T-helper 17 cell (primary cell): ENCODE measurements at places on chromosomes 3 and 15.

- DNase-seq, result no peak
Observed at GRCh38 chr3:3105815-3106214, 4.4 kb downstream of the IL5RA start.

DNA sequence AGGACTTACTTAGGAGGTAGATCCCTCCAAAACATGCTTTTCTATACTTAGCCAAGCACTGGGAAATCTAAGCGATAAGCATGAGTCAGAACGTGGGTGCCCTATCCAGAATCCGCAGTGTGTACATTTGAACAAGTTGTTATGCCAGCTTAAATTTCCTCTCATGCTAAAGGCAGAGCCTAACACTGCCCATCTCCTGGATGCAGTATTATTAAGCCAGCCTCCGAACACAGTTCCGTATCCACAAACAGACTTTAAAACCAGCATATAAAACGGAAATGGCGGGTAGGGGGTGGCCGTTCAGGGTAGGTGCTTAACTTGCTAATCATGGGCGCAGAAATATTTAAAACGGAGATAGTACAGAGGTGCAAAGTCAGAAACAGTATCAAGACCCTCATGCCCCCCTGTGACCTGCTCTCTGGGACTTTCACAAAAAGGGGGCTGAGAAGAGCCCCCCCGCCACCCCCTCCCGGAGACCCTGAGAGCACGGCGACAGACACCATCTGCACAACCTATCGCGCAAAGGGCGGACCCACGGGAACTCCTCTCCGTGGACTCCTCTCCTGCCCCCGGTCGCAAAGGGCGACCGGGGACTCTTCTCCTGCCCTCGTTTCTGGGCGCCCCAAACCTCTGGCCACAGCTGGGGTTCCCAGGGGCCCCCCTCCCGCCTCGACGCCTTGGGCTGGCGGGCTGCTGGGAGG, 889 bp upstream of the LRRIQ4 start:
- DNase-seq, result no peak

GRCh38 chr15:45468294-45468693, 54.3 kb downstream of the SLC30A4 start:
- DNase-seq, result no peak

- DNase-seq, result no peak
Observed at GRCh38 chr3:107657971-107658370, 135.2 kb downstream of the BBX start.

DNA sequence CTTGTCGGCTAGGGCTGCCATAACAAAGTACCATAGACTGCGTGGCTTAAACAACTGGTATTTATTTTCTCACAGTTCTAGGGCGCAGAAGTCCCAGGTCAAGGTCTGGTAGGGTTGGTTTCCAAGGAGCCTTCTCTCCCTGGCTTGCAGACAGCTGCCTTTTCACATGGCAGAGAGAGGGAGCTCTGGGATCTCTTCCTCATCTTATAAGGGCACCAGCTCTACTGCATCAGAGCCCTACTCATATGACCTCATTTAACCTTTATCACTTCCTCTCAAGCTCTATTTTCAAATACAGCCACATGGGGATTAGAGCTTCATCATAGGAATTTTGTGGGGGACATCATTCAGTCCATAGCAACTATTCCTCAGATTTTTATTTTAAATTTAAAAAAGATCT, 17.6 kb upstream of the PAQR9 start:
- DNase-seq, result no peak

DNA sequence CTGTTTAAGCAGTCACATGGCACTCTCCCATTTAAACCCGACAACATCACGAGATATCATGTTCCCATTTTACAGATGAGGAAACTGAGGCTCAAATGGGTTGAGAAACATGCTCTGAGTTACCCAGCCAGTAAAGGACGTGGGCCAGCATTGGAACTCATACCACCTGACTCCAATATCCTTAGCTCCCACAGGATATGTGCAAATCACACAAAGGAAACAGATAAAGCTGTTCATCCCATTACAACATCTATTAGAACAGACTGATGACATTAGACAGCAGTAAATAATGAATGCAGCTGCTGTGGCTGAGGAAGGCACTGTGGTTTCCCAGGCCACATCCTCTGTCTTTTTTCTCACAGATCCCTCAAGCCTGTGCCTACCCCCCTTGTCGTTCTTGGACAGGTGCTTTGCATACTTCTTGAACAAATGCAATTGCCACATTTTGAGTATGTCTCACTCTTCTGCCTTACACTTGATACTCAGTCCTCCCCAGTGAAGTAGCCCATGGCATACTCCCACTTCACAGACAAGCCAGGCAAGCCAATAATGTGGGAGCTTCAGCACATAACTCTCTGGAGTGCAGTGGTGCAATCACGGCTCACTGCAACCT, 17.7 kb downstream of the FRMD4B start:
- DNase-seq, result no peak

DNA sequence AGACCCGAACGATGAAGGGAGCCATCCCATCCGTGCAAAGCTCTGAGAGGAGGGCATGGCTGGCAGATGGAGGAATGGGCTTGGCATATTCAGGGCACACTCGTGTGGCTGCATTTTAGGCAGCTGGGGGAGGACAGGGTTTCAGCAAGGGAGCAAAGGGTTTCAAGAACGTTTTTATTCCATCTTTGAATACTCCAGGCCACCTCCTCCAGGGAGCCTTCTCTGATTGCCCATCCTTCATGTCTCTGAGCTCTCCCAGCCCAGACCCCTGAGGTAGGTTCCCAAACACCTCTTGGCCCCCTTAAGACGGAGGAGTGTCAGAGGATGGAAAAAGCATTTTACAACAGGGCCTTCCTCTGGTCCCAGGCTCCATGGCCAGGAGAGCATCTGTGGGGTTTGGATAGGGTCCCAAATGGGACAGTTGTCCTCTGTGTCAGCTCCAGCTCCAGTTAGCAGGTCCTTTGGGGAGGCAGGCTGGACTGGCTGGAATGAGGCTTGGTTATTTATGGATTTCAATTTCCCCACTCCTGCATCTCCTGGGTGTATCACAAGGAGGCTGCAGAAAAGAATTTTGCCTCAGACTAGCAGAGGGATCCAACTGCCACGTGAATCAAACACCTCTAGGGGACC, 17.7 kb upstream of the SLC6A1 start:
- no peak for DNase-seq

DNA sequence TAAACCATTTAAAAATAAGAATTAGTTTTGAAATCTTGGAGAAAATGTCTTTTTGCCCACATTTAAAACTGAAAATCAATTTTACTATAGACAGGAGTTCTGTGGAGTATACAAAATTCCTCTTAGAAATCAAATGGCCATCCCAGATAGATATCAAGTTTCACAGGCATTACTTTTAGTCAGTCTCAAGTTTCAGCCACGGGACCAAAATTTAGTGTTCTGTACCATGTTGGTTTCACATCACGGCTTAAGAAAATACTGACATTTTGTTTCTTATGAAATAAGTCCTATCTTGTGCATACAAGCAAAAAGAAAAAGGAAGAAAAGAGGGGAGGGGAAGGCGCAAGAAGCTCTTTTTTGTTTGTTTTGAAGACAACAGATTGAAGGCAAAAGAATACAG, 45.7 kb downstream of the EIF2AK4 start:
- DNase-seq, result no peak

GRCh38 chr3:197365586-197365985, 67.2 kb upstream of the DLG1 start:
- no peak for DNase-seq

GRCh38 chr3:64650096-64650622, 37.6 kb downstream of the ADAMTS9 start:
- no peak for DNase-seq

DNA sequence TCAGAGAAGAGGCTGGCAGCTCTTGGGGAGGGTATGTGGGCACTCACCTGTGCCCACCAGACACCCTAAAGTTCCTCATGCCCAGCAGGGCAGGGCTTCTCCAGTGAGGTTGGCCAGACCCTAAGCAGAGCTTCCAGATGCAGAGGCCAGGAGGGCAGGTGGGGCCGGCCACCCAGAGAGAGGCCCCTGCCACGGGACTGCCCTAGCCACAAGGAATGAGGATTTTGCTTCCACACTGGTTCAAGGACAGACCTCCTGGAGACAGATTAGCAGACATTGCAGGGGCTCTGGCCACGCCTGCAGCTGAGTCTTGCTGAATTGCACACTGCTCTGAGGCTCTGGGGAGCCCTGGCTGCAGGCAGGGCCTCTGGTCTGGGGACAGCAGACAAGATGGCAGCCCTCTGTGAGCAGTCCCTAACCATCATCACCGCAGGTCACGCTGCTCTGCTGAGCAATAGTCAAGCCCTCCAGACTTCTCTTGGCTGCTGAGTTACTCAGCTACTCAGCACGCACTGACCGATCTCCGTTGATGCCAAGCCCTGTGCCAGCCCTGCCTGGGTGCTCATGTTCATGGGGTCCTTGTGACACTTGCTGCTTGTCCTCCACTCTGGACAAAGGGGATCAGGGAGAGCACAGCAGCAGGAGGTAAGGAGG, 117.4 kb upstream of the ABHD17C start:
- DNase-seq, result no peak

- no peak for DNase-seq
Observed at GRCh38 chr3:142604940-142605339, 8.7 kb downstream of the PLS1 start.
